ENCODE measurements at places on chromosomes 12 and 14. TPM values are rescaled to one million over a fixed set of nuclear protein-coding genes. Genes with fewer than 3 reads are reported as not detected.
A peak's percentile ranks its signal among the peaks of the same experiment; 100 is the strongest.

DNA sequence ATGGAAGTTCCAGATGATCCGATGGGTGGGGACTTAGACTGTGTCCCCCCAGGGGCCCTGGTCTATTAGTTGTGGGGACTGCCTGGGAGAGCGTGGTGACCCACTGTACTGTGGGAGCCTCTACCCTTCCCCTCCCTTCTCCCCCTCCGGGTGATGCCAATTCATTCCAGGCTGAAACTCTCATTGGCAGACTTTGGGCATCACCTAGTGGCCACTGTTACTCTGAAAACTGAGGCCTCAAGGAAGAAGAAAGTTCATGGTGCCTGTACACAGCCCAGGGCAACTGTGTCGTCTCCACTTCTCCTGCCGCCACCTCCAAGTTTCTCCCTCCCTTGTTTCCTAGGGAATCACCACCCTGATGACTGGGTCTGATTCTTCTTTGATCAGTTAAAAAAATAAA, 173.6 kb upstream of the ALG10B start:
- H3K27me3 ChIP-seq, result no peaks in the 10 kb centered on the region
- no peaks in the 10 kb centered on the region for H3K36me3 ChIP-seq
- no peaks in the 10 kb centered on the region for H3K4me1 ChIP-seq
- H3K27ac ChIP-seq, result no peak overlapping the region
- no peak overlapping the region for H3K4me3 ChIP-seq

GRCh38 chr14:38404100-38404541, 148.2 kb upstream of the CLEC14A start:
- H3K27ac ChIP-seq, result no peak overlapping the region
- H3K4me3 ChIP-seq, result no peak overlapping the region

GRCh38 chr12:95158919-95159318, 58.3 kb downstream of the FGD6 start:
- DNase-seq, result no peak
- no peaks in the 10 kb centered on the region for H3K4me1 ChIP-seq
- H3K27me3 ChIP-seq, result no peaks in the 10 kb centered on the region
- no peaks in the 10 kb centered on the region for H3K36me3 ChIP-seq

GRCh38 chr12:29707846-29708245, 75.9 kb downstream of the TMTC1 start:
- DNase-seq, result no peak
- H3K27ac ChIP-seq, result no peak overlapping the region
- H3K4me3 ChIP-seq, result no peak overlapping the region
- H3K36me3 ChIP-seq, result no peaks in the 10 kb centered on the region
- H3K27me3 ChIP-seq, result no peaks in the 10 kb centered on the region

GRCh38 chr14:59189091-59189785, 771 bp downstream of the DAAM1 start:
- H3K4me1 ChIP-seq, result no peaks in the 10 kb centered on the region
- no peaks in the 10 kb centered on the region for H3K27me3 ChIP-seq
- H3K4me3 ChIP-seq, result peak overlapping the region; percentile 87
- no peaks in the 10 kb centered on the region for H3K36me3 ChIP-seq

DNA sequence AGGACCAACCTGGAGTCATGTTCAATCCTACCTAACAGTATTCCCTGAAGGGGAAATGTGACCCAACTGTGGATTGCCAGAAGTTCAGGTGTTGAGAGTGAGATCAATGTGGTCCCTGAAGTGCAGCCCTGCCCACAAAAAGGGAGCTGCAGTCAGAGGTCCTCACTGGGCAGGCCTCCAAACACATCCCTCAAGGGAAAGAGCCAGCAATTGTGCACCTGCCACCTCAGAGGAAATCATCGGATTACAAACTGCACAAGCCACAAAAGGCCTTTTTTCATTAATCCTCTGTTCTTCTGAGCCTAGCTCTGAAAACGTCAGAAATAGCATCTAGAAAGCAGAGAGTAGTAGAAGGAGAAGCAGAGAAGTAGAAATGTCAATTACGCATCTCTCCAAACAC, 10.8 kb upstream of the MDM1 start:
- no peak overlapping the region for H3K4me3 ChIP-seq
- no peaks in the 10 kb centered on the region for H3K27me3 ChIP-seq
- H3K27ac ChIP-seq, result no peak overlapping the region
- no peak for DNase-seq
- no peaks in the 10 kb centered on the region for H3K4me1 ChIP-seq
- H3K36me3 ChIP-seq, result no peaks in the 10 kb centered on the region

Gene SIX6
- not detected for total RNA-seq

Gene LGALS3
- 235 TPM for total RNA-seq

Gene FGD4
- 55.5 TPM for total RNA-seq

- no peak overlapping the region for H3K4me3 ChIP-seq
- no peak for DNase-seq
- peak overlapping the region; percentile 71 for H3K27ac ChIP-seq
- no peaks in the 10 kb centered on the region for H3K27me3 ChIP-seq
- H3K36me3 ChIP-seq, result peaks cover under 1% of the 10 kb centered on the region
- peaks cover 35% of the 10 kb centered on the region for H3K4me1 ChIP-seq
These were observed 28.2 kb downstream of the FERMT2 start for GRCh38 chr14:52922656-52923055.

DNA sequence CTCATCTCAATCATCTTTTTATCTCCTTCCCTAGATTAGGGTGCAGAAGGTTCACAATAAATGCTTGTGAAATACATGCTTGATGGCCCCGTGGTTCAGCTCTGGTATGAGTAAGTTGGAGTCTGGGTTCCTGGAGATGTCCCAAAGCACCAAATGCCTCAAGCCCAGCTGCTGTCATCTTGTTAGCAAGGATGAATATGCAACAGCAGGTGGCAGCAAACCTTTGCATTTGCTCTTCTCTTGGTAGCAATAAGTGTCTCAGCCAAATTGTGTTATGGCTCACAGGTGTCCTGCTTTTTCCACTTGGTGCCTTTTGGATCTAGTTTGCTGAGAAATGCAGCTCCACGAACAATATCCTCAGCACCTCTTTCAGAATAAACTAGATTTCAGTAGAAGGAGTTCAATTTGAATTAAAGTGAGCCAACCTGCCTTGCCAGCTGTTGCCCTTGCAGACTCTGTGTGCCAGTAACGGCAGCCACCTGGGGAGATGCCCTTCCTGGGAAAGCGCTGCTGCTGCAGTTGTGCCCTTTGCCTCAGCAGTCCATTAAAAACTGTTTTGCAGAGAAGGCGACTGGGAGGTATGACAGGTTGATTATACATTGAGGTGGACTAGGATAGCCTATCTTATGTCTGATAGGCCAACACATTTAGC, 417.3 kb downstream of the SNAPC1 start:
- H3K4me1 ChIP-seq, result no peaks in the 10 kb centered on the region
- H3K4me3 ChIP-seq, result no peak overlapping the region
- peak; percentile 85 for DNase-seq
- H3K27me3 ChIP-seq, result no peaks in the 10 kb centered on the region
- no peaks in the 10 kb centered on the region for H3K36me3 ChIP-seq
